ENCODE measurements at places on chromosomes 5 and 9.

- DNase-seq = peak; percentile 71
These were observed 14.2 kb downstream of the TCERG1 start for GRCh38 chr5:146461319-146461718.

GRCh38 chr5:112146323-112147226 lies 272.5 kb downstream of the EPB41L4A start:
- peak; percentile 81 for DNase-seq

- no peak for DNase-seq
These were observed 217.6 kb downstream of the NDUFS4 start for GRCh38 chr5:53777864-53778618.

DNA sequence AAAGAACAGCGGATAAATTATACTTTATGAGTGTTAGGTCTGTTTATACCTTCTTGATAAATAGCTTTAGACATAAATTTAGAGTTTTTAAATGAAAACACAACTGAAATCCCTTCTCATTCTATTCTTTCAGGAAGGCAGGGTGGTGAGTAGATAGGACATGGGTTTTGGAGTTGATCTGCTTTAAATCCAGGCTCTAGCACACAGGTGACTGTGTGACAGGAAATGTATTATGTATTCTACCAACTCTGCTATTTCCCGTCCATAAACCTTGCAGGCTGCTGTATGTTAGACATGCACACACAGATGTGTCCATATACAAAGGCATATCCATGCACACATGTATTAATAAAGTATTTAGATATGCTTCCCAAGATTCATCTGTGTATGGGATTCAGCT lies 19.3 kb upstream of the CARTPT start:
- no peak for DNase-seq

GRCh38 chr5:82164176-82164976 lies 113.8 kb downstream of the RPS23 start:
- peak; percentile 92 for DNase-seq

GRCh38 chr5:133996683-133997252 lies 8.0 kb downstream of the VDAC1 start:
- DNase-seq = no peak
